ENCODE measurements at places on chromosomes 2 and 18. TPM values are rescaled to one million over a fixed set of nuclear protein-coding genes. Genes with fewer than 3 reads are reported as not detected.

PDCD1 gene
- polyA plus RNA-seq: 0.13 TPM

GRCh38 chr2:45745231-45745630 is 93.8 kb downstream of the PRKCE start:
- no peak for DNase-seq

REG3A gene
- not detected for polyA plus RNA-seq

- DNase-seq: no peak
These were observed 67.8 kb upstream of the HDAC4 start for GRCh38 chr2:239468491-239469105.

DNA sequence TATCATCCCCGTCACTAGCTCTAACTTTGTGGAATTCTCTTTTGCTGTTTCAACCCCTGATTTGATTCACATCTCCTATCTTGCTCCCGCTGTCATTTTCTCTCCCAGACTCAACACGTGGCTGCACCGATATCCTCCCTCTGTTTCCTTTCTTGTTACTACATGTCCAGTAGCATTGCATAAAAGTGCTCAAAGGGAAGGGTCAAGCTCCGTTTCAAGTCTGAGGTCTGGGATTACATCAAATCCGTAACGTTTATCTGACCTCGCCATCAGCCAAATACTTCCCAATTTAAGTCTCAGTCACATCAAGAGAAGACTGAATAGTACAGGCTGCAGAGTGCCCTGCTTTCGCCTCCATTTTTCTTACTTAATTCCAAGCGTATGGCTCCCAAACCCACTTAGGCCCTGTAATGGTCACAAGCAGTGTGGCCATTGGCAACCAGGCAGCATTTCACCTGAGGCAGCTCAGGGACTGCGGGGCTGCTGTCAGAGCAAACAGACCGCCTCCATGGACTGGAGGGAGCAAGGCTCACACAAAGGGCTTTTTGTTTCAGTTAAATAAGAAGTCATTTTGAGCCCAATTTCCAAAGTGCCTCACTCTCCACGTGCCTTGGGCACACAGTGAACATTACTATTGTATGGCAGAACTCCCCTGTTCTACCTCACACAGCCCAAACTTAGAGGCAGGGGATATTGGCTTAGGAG is 217.8 kb downstream of the BCL11A start:
- DNase-seq: no peak

IL36B gene
- polyA plus RNA-seq: not detected

IMMT gene
- 77.6 TPM for polyA plus RNA-seq

DNA sequence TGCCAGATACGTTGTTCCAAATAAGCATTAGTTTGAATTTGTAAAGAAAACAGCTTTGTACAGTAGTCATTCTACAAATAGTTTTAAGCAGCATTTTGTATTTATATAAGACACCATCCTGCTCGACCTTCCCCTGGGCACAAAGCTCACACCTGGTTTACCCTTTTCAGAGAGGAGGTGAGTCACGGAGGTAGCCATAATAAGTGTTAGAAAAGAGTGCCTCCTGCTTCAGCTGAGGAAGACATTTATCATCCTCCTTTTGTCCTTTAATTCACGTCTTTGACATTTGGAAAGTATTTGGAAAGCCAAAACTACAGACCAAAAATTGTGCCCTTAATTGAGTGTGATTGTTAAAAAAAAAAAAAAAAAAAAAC is 6.8 kb downstream of the RAB12 start:
- no peak for DNase-seq

DNA sequence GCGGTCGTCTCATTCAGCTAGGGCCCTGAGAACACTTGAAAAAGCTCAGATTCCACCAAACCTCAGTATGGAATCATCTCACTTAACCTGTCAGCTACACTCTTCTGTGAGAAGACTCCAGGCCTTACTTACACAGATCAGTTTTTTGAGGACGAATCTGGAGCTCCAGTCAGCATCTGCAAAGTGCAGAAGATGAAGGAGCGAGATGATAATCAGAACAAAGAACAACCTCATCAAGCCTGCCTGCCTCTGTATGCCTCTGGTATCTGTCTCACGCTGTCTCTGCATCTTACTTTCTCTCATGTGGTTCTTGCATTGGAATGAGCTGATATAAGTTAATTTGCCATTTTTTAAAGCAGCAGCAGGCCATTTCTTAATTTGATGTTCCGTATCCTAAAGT is 444.1 kb upstream of the LRATD1 start:
- DNase-seq: no peak

- no peak for DNase-seq
These were observed 552.5 kb upstream of the SALL3 start for GRCh38 chr18:78427081-78427480.

GRCh38 chr2:184799379-184799778 is 201.1 kb downstream of the ZNF804A start:
- no peak for DNase-seq

- no peak for DNase-seq
These were observed 26.9 kb downstream of the EML4 start for GRCh38 chr2:42196070-42196402.

DNAJC5G gene
- polyA plus RNA-seq: 0.24 TPM

SLC4A3 gene
- polyA plus RNA-seq: 6.9 TPM
